Panc1 (cell line): ENCODE measurements at places on chromosomes 11 and 22. TPM values are rescaled to one million over a fixed set of nuclear protein-coding genes. Genes with fewer than 3 reads are reported as not detected.
A peak's percentile ranks its signal among the peaks of the same experiment; 100 is the strongest.

MS4A12 gene
- total RNA-seq, result not detected

- H3K4me3 ChIP-seq, result no peak overlapping the region
- H3K27ac ChIP-seq, result no peak overlapping the region
These were observed 15.0 kb upstream of the APOA1 start for GRCh38 chr11:116852261-116853031.

GRCh38 chr11:69468911-69469885, 12.3 kb upstream of the LINC01488 start:
- H3K27ac ChIP-seq, result no peak overlapping the region
- no peak for DNase-seq
- H3K27me3 ChIP-seq, result no peaks in the 10 kb centered on the region
- no peaks in the 10 kb centered on the region for H3K36me3 ChIP-seq
- H3K4me3 ChIP-seq, result no peak overlapping the region

NNMT gene
- total RNA-seq, result 1.7 TPM

DNA sequence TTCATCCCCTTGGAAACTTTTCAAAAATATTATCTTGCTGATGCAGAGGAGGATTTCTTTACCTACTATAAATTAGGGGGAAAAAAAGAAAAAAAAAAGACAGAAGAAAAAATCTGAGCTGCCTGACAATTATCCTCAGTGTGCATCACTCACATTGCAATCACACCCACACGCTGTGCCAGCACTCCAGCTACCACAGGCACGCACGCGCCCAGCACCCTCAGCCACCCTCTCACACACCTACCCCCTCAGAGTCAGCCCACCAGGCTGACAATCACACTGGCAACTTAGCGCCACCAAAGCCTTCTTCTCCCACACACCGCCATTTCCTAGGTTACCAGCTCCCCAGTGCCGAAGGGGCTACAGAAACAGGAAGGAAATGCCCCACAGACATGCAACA, 236.1 kb downstream of the KCNA4 start:
- no peaks in the 10 kb centered on the region for H3K27me3 ChIP-seq
- DNase-seq, result no peak
- H3K27ac ChIP-seq, result no peak overlapping the region

BEST1 gene
- total RNA-seq, result 0.13 TPM

DNA sequence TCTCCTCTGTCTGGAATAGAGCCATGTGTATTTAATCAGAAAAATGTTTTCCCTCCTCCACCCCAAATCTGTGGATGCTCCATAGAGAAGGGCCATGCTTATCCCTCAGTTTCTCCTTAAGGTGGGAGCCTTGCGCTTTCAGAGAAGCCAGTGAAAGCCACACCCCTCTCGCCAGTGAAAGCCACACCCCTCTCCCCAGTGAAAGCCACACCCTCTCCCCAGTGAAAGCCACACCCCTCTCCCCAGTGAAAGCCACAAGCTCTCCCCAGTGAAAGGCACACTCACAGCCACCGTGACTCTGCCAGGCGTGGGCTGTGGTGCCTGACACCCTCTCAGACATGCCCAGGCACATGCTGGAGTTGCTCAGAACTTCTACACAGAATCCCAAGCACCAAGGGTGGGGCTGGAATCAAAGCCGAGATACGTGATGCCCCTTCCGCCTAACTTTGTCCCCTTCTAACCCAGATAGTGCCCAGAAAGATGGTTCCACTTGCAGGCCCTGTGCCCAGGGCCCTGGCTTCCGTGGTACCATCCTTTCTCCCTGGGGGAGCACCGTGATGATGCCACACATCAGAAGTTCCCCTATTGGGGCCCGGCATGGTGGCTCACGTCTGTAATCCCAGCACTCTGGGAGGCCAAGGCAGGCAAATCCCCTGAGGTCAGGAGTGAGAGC, 16.5 kb upstream of the PRR5 start:
- H3K27me3 ChIP-seq, result no peaks in the 10 kb centered on the region
- H3K27ac ChIP-seq, result no peak overlapping the region
- H3K36me3 ChIP-seq, result no peaks in the 10 kb centered on the region
- H3K4me1 ChIP-seq, result peaks cover 9% of the 10 kb centered on the region; the same call in 1 of the 2 replicates

DNA sequence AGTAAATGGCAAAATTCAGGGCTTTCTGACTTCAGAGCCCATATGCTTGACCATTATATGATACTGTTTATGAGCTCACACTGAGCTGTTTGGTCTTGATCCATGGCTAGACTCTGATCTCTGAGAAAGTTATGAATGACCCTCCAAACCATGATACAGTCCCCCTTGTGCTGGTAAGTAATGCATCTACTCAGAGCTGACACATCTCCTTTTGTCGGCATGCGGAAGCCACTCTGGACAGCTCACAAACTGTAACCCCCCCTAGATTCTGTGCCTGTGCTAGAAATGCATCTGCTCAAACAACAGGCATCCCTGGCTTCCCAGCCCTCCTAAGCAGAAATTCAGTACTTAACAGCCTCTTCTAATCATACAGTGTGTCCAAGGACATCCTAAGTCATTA, 150.8 kb upstream of the RAG2 start:
- 0 out of 2 replicates have a peak, but pooled peaks cover 5% of the 10 kb centered on the region for H3K27me3 ChIP-seq
- no peak overlapping the region for H3K4me3 ChIP-seq
- no peaks in the 10 kb centered on the region for H3K36me3 ChIP-seq
- DNase-seq, result no peak

DNA sequence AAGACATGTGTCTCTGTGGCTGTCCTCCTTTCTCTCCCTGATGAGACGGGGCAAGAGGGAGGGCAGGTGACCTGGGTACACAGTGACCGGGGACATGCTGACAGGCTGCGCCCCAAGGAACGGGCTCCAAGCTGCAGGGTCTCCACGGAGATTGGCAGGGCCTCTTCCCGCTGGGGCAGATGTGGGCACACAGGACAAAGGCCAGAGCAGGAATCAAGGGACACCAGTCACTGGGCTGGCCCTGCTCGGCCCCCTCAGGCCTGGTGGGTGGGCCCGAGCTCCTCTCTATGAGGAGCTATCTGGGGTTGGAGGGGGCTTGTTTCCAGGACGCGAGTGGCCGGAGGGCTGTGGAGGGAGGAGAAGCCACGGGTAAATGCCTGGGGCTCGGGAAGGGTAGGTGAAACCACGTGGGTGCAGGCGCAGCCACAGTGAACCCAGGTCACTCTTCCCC, 11.2 kb downstream of the PNPLA5 start:
- DNase-seq, result no peak
- no peaks in the 10 kb centered on the region for H3K27me3 ChIP-seq
- H3K4me1 ChIP-seq, result no peaks in the 10 kb centered on the region
- no peaks in the 10 kb centered on the region for H3K36me3 ChIP-seq
- no peak overlapping the region for H3K27ac ChIP-seq

DUSP8 gene
- 5.5 TPM for total RNA-seq

SYT7 gene
- total RNA-seq, result 2.5 TPM

NLRP6 gene
- total RNA-seq, result 0.59 TPM

- H3K27ac ChIP-seq, result no peak overlapping the region
- no peaks in the 10 kb centered on the region; the same call in 1 of the 2 replicates for H3K27me3 ChIP-seq
- no peaks in the 10 kb centered on the region for H3K4me1 ChIP-seq
- no peak for DNase-seq
- no peaks in the 10 kb centered on the region; the same call in 1 of the 2 replicates for H3K36me3 ChIP-seq
These were observed 2.5 kb downstream of the OR52W1 start for GRCh38 chr11:6201481-6201880.

SMIM35 gene
- total RNA-seq, result not detected

DNA sequence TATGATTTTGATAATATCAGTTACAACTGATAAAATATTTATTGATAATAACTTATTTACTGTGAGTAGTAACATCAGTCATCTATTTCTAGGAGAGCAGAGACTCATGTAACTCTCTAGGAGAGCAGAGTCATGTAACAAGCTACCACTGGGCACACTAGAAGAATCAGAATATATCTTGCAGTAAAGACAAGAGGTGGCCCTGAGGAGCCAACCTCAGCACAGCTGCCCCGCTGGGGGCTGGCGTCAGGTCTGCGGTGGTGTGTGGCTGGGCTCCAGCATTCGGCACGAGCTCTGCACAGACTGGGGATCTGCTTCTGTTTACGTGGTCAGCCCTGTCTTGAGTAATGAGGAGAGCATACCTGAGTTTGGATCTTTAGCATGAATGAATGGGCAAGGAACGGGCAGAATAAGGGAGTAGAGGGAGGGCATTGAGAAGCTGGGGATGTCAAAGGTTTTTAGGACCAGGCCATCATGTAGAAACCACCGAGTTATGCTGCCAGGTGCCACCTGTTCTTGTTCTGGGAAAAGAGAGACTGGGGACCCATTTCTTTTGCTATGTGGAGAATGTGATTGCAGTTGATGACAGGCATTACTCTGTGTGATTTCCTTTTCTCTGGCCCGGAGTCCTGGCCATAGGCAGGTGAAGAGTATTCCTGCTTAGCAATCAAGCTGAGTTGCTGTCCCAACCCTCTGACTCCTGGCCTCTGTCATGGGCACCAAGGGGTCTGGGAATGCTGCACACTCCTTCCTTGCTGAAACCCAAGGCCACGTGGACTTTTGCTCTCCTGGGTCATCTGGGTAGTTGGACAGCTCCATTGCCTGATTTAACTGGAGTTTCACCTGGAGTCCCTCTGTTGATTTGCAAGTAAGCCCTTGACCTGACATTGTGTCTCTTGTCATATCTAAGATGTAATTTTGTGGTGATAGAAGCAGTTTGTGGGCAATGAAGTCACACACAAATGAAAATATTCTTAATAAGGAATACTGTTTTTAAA, 50.9 kb upstream of the HEPHL1 start:
- DNase-seq, result no peak
- no peak overlapping the region for H3K27ac ChIP-seq
- H3K4me1 ChIP-seq, result no peaks in the 10 kb centered on the region
- no peaks in the 10 kb centered on the region; the same call in 1 of the 2 replicates for H3K27me3 ChIP-seq

DNA sequence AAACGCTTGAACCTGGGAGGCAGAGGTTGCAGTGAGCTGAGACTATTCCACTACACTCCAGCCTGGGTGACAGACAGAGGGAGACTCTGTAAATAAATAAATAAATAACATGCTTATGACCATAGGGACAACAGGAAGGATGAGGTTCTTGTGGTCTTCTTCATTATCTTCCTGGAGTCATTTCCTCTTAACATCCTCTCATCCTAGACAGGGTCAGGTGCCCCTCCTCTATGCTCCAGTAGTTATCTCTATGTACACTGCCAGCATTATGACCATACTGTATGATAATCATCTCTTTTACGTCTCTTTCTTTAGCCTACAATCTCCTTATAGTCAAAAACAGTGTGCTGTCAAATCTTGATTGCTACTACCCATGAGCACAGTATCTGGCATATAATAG, 17.7 kb downstream of the RAB30 start:
- peaks cover 36% of the 10 kb centered on the region for H3K4me1 ChIP-seq
- DNase-seq, result no peak
- H3K4me3 ChIP-seq, result no peak overlapping the region
- H3K27ac ChIP-seq, result no peak overlapping the region
- H3K36me3 ChIP-seq, result no peaks in the 10 kb centered on the region

GRCh38 chr11:110339456-110340250, 43.2 kb upstream of the RDX start:
- H3K27ac ChIP-seq, result no peak overlapping the region
- H3K36me3 ChIP-seq, result no peaks in the 10 kb centered on the region
- no peak for DNase-seq
- no peaks in the 10 kb centered on the region for H3K27me3 ChIP-seq
- H3K4me3 ChIP-seq, result no peak overlapping the region

DNA sequence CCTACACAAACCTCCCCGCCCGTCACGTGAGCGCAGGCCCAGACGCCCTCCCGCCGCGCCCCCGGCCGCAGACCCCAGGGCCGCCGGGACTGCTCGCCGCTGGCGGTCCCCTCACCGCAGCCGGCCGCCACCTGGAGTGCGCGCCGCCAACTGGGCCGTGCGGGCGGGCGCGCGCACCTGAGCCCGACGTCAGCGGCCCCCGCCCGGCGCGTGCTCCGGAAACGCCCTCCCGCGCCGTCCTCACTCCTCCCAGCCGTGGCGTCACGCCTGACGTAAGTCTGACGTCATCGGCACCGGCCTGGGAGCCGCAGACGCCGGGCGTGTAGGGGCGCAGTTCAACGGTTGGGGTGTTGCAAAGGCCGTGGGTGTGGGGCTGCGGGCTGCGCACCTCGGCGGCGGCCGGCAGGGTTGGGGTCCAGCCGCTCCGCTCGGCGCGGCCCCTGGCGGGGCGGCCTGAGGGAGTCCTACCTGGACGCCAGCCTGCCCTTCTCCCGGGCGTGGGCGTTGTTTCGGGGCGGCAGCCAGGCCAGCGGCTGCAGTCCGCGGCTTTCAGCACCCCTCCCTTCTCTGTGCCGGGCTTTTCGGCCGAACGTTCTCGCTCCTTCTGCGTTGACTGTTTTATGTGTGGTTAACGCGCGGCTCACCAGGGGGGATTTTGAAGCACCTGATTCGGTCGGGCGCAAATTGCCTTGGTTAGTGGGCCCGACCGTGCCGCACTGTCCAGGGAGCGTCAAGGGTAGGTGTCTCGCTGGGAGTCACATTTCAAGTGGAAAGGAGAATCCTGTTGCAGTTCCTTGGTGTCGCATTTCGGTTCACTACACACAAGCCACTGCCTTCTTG, at the start of gene JOSD1:
TSS of gene JOSD1 (minus strand) at position 155 of the 840 bp plus-strand sequence. CDS start 956 bp downstream, outside the sequence.
- DNase-seq, result no peak
- H3K4me3 ChIP-seq, result peak within 1 kb of the TSS; percentile 75
- H3K27ac ChIP-seq, result peak within 1 kb of the TSS; percentile 90
- H3K36me3 ChIP-seq, result no peaks in the 10 kb centered on the region; the same call in 1 of the 2 replicates
- no peaks in the 10 kb centered on the region for H3K27me3 ChIP-seq

DNA sequence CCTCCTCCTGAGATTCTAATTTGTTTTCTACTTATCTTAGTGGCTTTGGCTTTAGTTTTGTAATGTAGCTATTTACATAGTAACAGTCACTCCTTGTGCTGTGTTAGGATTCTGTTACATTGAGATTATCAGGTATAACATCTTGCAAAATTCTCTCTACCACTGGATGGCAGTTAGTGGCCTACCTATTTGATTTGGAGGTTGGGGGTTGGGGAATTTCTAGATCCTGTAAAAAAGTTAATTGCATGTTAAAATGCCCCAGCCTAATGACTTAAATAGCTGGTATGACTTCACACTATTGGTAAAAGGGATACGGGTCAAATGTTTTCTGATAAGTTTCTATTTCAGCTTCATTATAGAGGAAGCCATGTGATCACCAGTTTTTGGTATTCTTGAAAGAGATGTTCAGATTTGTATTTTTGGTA, 2.8 kb downstream of the GRK3 start:
- DNase-seq, result no peak
- H3K27me3 ChIP-seq, result no peaks in the 10 kb centered on the region
- H3K36me3 ChIP-seq, result no peaks in the 10 kb centered on the region; the same call in 1 of the 2 replicates
- H3K4me3 ChIP-seq, result no peak overlapping the region
- peaks cover 20% of the 10 kb centered on the region for H3K4me1 ChIP-seq

GRCh38 chr11:99522467-99523173, 501.9 kb downstream of the CNTN5 start:
- no peaks in the 10 kb centered on the region for H3K27me3 ChIP-seq
- no peak overlapping the region for H3K4me3 ChIP-seq
- no peaks in the 10 kb centered on the region for H3K36me3 ChIP-seq
- no peak for DNase-seq
- H3K27ac ChIP-seq, result no peak overlapping the region

DNA sequence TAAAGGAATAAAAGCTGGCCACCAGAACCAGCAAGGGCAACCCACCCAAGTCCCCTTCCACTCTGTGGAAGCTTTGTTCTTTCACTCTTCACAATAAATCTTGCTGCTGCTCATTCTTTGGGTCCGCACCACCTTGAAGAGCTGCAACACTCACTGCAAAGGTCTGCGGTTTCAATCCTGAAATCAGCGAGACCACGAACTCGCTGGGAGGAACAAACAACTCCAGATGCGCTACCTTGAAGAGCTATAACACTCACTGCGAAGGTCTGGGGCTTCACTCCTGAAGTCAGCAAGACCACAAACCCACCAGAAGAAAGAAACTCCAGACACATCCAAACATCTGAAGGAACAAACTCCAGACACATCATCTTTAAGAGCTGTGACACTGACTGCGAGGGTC, 365.2 kb upstream of the LUZP2 start:
- H3K27ac ChIP-seq, result no peak overlapping the region
- no peak overlapping the region for H3K4me3 ChIP-seq
- H3K36me3 ChIP-seq, result no peaks in the 10 kb centered on the region
- no peaks in the 10 kb centered on the region for H3K27me3 ChIP-seq
- no peaks in the 10 kb centered on the region for H3K4me1 ChIP-seq

PRAME gene
- total RNA-seq, result 68.4 TPM
